ENCODE measurements at places on chromosomes 4 and X.
A peak's percentile ranks its signal among the peaks of the same experiment; 100 is the strongest.

- peak; percentile 38 for DNase-seq
Observed at GRCh38 chrX:86047174-86047935, at the start of gene CHM. CHM (minus strand) TSS chrX:86047558; CDS start chrX:86047532, 26 bp downstream.

DNA sequence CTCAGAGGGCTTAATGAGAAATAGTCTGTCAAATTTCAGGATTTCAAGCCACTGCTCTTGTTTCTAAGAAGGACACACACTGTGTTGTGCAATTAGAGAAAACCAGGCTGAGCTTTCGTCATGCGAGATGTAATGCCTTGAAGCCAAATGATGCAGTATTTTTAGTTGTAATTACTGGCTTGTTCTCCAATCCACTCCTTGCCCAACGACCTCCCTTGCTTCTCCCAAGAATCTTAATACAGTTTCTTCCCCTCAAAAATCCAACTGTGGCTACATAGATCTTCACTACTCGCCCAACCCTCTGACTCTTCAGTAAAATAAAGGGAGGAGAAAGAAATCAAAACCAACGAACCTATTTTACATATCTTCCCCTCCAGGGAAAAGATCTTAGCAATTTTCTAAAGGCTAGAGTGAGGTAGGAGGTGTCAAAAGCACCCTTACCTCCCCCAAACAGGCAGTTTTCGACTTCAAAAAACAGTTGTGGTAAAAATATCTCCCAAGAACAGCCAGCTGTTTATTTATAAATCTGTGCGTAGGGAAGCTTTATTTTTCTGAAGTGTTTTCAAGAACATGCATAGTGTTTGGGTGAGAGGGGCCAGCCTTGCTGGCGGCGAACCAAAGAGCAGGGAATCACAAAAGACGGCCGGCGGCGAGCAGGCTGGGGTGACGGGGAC lies 68.7 kb downstream of the MGST2 start:
- no peak for DNase-seq

GRCh38 chr4:48483006-48483776 lies at the start of gene SLC10A4:
SLC10A4 (plus strand) TSS chr4:48483343; CDS start chr4:48483562, 219 bp downstream.
- no peak for DNase-seq

- DNase-seq = no peak
Observed at GRCh38 chrX:29834764-29835163, 380.6 kb upstream of the MAGEB2 start.

DNA sequence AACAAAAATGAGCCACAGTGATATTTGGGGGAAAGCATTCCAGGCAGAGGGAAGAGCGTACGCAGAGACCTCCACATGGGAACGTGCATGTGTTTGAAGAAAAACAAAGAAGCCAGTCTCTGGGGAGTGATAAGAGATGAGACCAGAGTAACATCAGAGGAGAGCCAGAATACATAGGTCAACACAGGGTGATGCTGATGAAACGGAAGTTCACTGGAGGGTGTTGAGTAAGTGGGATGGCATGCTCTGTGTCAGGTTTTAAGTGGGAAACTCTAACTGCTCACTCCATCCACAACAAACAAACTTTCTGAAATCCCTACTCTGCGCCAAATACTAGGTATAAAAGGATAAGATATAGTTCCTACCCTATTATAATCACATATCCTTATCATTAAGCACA lies 110.0 kb downstream of the ARHGAP6 start:
- no peak for DNase-seq

GRCh38 chr4:148999924-149000323 lies 557.7 kb upstream of the NR3C2 start:
- DNase-seq = no peak

GRCh38 chr4:94974773-94975172 lies 217.0 kb downstream of the BMPR1B start:
- DNase-seq = no peak
